ENCODE measurements at places on chromosomes 4 and X. TPM values are rescaled to one million over a fixed set of nuclear protein-coding genes. Genes with fewer than 3 reads are reported as not detected.

GRCh38 chr4:1183985-1184773, 11.8 kb upstream of the SPON2 start:
- peak overlapping the region; percentile 47 for H3K27ac ChIP-seq
- H3K4me1 ChIP-seq, result no peaks in the 10 kb centered on the region
- no peaks in the 10 kb centered on the region for H3K27me3 ChIP-seq
- H3K36me3 ChIP-seq, result no peaks in the 10 kb centered on the region

DNA sequence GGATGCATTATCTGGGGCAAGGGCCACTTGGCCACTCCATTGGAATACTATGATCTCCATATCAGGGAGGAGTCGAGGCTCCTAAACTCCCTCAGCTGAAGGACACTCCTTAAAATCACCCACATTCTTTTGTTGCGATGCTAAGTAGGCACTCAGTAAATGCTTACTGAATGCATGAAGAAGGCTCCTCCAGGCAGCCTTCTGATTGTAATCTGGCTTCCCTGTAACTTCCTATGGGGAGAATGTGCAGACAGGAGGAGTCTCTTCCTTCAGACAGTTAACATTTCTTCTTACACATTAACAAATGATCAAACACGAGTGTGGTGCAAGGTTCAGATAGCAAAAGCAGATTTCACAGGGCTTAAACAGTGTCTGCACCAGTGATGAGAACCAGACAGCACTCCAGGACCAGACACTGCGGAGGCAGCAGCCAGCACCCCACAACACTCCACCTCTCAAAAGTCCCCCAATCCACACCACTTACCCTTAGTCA, 21.4 kb upstream of the USO1 start:
- no peaks in the 10 kb centered on the region for H3K36me3 ChIP-seq
- H3K4me3 ChIP-seq, result no peak overlapping the region
- no peak overlapping the region for H3K27ac ChIP-seq
- no peaks in the 10 kb centered on the region for H3K4me1 ChIP-seq

GRCh38 chrX:17818726-17819125, 42.4 kb downstream of the RAI2 start:
- no peaks in the 10 kb centered on the region for H3K27me3 ChIP-seq
- H3K4me3 ChIP-seq, result no peak overlapping the region

The SULT1B1 gene
- 11.0 TPM for total RNA-seq

The ZNF674 gene
- total RNA-seq, result 4.2 TPM

The PITX2 gene
- not detected for total RNA-seq
